ENCODE measurements at places on chromosomes 3 and 15.

DNA sequence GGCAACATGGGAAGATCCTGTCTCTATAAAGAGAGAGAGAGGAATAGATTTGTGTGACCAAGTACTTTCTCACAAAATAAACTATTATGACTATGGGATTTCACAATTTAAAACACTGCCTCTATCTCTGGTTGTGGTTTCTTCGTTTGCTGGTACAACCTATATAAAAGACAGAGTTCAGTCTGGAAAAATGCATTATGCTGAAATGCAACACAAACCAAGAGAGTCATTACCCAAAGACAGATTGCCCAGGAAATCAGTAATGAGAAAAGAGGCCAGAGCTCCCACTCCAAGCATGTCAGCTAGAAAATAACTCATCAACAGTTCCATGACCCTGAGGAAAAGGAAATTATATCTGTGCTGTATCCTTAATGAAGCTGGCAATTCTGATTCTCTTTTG, 23.2 kb downstream of the GPR176 start:
- no peak for DNase-seq

GRCh38 chr3:50551054-50551659, 16.4 kb downstream of the C3orf18 start:
- DNase-seq, result no peak

DNA sequence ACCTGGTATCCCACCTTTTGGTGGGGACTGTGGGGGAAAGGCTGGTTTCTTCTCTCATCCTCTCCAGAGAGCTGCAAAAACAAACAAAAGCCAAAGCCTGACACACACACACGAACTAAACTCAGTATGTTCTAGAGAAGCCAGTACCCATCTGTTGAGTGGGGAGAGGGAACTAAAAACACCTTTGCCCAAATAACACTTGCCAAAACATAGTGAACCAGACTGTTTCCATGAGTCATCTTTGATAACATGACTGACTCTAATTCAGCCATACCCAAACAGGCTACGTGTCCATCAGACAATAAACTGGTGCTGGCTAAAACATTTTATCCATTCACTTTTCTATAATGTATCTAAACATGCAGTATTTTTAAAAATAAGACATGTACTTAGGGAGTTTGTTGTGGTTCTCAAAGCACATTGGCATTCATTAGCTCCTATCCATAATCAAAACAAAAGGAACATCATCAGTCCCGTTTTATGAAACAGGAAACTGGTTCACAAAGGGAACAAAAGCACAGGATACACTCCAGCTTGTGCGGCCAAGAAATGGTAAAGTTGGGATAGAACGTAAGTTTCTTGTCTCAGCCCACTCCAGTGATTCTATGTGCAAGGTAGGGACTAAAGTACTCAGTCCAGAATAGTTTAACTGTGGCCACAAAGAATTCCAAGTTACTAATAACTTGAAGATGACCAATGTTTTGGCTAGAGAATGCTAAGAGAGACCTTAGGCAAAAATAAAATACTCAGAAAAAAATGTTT, 16.1 kb downstream of the LYSMD2 start:
- no peak for DNase-seq

- no peak for DNase-seq
Measured at GRCh38 chr3:9068051-9068450, 104.8 kb upstream of the RAD18 start.

- no peak for DNase-seq
Measured at GRCh38 chr3:72044231-72044855, 259.4 kb upstream of the PROK2 start.

- no peak for DNase-seq
Measured at GRCh38 chr3:72407766-72408165, 440.5 kb downstream of the SHQ1 start.

DNA sequence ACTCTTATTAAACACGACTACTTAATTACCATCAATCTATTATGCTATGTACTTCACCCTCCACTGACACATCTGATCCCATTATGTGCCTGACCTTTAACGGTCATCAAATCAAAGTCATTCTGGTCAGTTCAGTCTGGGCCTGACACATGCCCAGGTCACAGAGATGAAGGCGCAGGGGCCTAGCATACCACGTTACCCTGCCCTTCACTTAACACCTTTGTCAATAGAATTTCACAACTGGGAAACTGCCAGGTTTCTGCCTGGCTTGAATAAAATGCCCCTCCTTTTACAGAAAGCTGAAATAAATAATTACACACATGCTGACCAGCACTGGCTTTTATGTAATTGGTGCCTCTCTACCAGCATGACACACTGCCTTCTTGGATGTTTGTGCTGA, 39.5 kb downstream of the MECOM start:
- DNase-seq, result no peak

GRCh38 chr3:46566040-46566641, at the start of gene LRRC2:
Gene LRRC2, minus strand, starts transcription at chr3:46566302. Its CDS starts 14,711 bp downstream, at chr3:46551591.
- DNase-seq, result no peak

- no peak for DNase-seq
Measured at GRCh38 chr3:142941373-142942123, 21.9 kb downstream of the PAQR9 start.

DNA sequence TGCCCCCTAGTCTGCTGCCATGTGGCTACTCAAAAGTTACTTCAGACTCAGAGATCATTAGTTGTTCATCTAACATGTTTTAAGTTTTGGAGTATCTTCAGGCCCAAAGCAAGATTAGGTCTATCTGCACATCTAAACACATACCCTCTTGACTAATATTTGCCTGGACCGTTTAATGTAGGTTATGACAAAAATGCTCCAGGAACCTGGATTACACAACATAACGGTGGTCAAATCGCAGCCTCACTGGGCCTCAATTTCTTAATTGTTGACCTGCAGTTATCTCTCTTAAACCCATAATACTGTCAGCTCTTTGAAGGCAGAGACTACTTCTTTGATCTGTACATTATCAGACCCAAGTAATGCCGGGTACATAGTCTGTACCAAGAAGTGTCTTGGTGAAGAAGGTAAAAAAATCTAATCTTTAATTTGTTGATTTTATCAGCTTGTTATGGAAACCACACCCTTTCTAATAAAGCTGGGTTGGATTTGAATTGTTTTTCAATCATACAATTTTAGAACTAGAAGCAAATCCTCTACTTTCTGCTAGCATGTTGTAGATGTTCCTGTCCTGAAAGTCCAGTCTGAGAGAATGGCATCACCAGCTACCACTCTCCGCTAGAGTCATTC, 3.6 kb downstream of the SNRK start:
- DNase-seq, result no peak

DNA sequence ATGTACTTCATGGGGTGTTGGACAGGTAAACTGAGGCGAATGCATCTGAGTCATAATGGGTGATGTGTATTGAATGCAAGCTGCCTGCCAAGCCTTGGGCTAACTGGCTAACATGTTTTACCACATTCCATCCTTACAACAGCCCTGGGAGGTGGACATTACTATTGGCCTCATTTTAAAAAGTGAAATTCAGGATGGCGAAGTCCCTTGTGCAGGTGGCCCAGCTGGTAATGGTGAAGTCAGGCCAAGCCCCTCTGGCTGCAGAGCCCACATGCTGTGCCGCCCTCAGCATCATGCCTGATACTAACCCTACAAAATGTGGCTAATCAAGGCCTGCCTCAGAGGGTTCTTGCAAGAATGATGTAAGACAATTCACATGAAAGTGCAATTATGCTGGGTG, 60.0 kb upstream of the CHD2 start:
- no peak for DNase-seq

DNA sequence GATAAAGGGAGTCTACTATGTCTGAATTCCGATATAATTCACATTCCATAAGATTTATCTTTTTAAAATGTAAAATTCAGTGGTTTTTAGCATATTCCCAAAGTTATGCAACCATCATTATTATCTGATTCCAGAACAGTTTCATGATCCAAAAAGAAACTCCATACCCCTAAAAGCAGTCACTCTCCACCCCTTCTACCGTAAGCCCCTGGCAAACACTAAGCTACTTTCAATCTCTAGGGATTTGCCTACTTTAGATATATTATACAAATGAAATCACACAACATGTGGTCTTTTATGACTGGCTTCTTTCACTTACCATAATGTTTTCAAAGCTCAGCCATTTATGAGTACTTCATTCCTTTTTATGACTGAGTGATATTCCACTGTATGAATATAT, 65.6 kb downstream of the TMEM212 start:
- no peak for DNase-seq

GRCh38 chr15:64004587-64004986, 41.7 kb downstream of the DAPK2 start:
- no peak for DNase-seq

GRCh38 chr3:170383567-170383966, 26.1 kb downstream of the SKIL start:
- DNase-seq, result no peak

DNA sequence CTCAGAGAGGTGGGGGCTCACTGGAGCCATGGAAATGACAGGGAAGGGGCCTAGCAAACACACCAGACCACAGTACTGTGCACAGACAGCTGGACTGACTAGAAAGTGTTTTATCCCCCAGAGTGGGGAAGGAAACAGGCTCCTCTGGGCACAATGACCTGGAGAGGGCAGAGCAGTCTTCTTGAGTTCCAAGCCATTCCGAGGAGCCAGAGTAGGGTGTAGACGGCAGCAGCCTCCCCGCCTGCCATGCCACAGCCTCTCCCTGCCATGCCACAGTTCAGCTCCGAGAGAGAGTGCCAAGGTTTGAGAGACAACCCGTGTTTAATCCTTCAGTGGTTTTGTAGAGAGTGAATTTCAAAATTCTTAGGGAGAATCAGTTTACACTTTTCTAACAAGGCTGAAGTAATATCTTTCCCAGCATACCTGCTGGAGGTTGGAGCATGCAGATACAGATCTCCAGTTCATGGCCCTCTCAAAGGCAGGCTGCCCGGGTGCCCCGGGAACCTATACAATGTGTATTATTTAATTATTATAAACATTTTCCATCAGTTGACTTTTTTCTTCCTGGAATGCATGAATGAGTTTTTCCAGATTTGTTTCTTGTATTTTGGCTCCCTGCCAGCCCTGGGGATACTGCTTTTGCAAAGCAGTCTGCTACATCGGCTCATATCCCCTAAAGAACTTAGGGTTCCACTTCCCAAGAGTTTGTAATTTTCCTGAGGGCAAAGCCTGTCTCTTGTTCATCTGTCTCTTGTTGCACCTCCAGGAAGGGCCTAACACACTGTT, 3.2 kb downstream of the PODXL2 start:
- DNase-seq, result no peak

DNA sequence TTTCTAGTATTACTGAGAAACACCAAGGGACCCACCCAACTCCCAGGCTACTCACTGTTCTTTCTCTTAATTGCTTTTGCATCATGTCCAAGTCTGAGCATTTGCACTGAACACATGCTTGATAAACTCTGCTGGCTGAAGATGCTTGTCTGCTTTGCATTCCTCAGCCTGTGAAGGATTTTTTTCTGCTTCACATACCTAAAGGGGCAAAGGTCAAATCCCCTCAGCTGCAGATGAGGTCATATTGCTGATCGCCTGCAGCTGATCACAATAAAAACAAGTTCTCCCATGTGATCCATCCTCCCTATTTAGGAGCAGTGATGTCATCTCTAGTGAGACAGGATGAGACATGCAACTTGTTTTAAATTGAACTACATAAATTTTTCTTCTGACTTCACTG, 84.6 kb upstream of the DCBLD2 start:
- no peak for DNase-seq

DNA sequence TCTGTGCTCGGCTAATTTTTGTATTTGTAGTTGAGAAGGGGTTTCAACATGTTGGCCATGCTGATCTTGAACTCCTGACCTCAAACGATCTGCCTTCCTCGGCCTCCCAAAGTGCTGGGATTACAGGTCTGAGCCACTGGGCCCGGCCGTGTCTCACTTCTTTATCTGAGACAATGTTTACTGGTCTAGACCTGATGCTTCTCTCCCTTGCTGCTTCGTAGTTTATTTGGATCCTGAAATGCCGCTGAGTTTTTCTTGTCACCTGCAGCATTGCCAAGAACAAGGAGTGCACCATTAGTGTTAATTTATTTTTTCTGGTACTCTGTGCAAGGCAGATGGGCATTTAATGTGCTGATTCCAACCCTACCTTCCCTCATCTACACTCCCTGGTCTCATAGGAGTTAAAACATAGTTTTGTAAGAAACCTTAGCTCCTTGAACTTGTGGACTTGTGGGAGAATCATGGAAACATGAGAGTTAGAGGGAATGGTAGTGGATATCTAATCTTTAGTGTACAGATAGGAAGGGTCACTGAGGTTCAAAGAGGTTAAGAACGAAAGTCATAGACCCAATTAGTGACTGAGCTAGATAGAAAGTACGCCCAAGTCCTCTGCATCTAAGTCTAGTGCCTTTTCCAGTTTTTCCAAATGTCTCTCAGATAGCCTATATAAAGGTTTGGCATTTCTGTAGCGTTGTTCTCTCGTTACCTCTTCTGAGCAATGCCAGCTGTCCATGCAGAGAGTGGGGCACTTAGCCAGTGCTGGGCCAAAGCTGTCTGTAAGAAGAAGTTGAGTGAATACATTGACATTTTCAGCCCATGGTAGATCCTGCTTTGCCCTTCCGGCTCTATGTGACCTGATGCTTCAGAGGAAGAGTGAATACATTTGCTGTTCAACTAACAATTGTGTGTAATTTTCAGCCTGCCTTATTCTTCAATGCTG, 244.1 kb downstream of the LPP start:
- no peak for DNase-seq

DNA sequence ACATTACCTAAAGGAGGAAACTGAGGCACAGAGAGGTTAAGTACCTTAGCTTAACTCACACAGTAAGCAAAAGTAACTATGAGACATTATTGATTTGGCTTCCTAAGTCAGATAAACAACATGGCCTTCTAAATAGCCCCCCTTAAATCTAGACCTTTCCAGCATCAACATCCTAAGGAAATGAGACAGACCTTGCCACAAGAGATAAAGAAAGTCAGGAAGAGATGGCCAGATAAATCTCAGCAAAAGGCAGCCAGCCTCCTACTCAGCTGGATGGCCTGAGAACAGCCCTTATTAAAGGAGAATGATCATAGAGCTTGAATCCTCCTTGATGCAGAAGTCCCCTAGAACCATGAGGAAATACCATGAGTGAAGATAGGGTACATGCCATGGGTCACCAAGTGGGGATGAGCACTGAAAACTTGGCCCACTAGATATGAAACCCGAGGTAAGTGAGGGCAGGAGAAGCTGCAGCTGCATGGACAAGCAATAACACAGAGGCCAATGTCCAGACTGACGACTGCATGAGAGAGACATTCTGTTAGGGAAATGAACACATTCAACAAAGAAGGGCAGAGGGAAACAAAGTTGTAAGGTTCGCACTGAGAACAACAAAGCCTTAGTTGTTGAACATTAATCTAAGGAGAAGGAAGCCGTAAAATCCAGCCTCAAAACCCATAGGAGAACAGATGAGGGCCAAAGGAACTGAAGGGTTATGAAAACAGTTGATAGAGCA, 69.6 kb downstream of the ZIC4 start:
- no peak for DNase-seq

DNA sequence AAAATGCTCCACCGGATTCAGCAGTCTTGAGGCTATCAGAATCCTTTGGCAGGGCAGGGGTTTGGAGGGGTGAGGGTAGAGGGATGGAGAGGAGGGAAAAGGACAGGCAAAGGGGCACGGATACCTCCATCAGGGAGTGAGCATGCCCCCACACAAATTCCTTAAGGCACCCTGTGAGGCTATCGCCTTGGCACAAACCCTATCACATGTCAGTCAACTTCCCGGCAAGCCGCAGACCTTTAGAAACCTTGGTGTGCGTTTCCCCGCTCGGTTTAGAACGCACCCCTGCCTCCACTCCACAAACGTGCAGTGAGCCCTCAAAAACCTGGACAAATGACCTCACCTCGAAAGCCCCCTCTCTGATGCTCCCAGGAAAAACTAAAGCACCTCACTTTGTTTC, 422 bp upstream of the SETMAR start:
- DNase-seq, result no peak
